ENCODE measurements at places on chromosomes 5 and 9.

DNA sequence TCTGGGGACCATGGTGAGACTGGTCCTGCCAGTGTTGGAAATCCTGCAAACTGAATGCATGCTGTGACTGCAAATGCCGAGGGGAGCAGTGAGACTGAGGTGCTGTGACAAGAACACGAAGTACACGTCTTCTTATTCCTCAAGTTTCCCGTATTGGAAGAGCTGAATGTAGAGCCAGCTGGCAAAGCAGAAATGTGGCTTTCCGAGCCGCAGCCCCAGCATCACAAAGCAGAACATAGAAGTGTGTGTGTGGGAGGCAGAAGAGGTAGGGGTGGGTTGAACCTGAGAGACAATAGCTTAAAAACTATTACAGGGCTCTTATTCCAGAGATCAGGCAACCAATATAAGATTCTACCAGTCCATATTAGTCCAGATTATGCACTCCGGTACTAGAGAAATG lies 98.8 kb downstream of the CARTPT start:
- no peak for DNase-seq

DNA sequence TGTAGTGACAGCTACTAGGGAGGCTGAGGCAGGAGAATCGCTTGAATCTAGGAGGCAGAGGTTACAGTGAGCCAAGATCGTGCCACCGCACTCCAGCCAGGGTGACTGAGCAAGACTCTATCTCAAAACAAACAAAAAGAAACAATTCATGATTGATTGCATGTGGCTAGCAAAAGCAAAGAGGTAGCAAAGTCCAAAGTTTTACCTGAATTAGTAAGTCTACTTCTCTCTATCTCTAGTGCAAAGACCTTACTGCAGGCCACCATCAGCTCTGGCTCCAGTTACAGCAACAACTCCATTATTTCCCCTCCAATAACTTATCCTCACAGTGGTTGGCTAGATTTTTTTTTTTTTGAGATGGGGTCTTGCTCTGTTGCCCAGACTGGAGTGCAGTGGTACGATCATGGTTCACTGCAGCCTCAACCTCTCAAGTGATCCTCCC lies 6.2 kb upstream of the SAR1B start:
- DNase-seq, result no peak

- no peak for DNase-seq
These were observed 244.4 kb downstream of the FSTL4 start for GRCh38 chr5:133367984-133368383.

- no peak for DNase-seq
These were observed 254.2 kb upstream of the TRPC7 start for GRCh38 chr5:136619556-136619955.

DNA sequence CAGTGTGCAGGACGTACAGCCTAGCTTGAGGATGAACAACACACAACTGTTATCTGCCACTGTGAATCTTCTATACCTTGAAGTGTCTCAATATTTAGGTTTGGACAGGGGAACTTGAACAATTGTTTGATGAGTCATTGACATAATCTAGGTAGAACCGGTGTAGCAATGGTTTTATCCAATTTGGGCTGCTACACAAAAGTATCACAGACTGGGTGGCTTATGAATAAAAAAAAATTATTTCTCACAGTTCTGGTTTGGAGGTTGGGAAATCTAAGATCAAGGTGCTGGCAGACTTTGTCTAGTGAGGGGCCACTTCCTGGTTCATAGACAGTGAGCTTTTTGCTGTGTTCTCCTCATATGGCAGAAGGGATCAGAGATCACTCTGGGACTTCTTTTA lies 359.7 kb downstream of the HCN1 start:
- DNase-seq, result no peak

DNA sequence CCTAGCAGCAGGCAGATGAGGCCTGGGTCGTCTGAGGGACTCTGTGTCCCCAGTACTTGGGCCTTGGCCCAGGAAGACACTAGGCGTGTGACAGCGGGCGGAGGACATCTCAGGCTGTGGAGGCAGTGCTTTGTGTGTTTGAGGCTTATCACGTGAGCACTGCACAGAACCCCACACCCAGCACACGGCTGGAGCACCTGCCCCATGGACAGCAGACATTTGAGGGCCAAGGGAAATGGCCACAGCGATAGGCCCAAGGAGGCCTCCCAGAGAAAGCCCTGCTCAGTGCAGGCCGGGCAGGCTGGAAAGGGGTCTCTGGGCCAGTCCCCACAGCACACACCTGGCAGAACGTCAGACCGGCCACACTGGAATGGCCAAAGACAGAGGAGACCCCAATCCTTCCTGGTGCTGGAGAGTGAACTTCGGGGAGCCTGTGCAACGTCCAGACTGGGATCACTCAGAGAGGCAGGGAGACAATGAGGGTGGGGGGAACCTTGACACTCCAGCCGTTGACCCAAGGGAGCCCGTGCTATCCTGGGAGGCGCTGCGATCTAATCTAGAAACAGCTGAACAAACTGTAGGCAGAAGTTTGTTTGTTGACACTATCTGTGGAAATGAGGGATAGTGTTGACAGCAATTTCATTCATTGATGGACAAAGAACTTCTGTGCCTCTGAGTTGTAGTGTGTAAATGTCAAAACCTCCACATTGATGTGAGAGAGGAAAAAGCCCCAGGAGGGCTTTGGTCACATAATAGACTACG lies 19.6 kb upstream of the FLT4 start:
- DNase-seq, result no peak

GRCh38 chr5:32951878-32952277 lies 240.8 kb downstream of the NPR3 start:
- no peak for DNase-seq

GRCh38 chr5:125205601-125206225 lies 459.3 kb upstream of the ZNF608 start:
- no peak for DNase-seq

GRCh38 chr5:36948041-36948440 lies 71.5 kb downstream of the NIPBL start:
- no peak for DNase-seq

DNA sequence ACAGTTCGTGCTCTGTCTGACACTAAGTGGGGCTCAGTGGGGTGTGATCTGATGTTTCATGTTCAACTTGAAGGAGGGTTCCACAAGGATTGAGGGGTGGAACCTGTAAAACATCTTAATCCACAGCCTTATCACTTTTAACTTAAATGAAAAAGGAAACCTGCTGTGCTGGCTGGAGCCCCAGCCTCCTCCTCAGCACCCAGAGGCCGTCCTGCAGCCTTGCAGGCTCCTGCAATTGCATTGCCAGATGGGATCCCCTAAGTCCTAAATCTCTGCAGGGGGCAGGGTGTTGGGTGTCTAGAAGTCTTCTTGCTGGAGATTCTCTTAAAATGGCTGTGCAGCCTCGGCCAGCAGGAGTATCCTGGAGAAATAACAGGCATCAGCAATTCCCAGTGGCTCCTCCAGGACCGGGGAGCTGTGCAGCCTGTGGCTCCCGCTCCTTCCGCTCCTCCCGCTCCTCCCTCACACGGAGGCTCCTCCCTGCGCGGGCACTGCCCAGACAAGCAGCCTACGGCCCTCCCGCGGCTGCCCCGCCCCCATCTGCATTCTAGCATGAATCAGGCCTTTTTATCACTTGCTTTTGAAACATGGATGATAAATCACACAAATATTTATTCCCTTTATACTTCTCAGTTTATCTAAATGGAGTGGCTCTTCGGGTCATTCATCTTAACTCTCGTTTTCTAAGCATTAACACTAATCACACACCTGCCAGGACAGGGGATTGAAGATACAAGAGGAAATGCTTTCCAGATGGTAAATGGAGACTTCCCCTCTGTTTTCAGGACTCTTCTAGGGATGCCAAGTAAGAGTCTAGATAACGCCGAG lies 131.0 kb downstream of the ADAMTS16 start:
- DNase-seq, result no peak

- DNase-seq, result no peak
These were observed 42.8 kb upstream of the TCF7 start for GRCh38 chr5:134071614-134072207.

DNA sequence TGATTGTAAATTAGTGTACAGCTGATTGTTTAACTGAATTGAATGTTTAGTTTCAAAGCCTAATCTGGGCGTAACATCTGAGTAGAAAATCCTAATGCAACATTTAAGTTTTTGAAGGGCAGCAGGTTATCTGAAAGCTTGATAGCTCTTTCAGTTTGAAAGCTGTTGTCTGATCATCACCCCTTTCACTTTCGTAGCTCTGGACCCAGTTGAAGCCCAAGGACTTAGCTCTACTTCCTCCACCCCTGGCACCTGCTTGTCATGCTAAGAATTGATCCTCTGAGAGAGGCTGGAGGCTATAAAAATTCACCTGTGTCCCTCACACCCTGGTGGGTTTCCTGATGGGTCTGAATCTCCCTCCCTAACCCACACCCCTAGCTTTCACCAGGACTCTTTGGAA lies 86.0 kb downstream of the ZFAND5 start:
- no peak for DNase-seq

DNA sequence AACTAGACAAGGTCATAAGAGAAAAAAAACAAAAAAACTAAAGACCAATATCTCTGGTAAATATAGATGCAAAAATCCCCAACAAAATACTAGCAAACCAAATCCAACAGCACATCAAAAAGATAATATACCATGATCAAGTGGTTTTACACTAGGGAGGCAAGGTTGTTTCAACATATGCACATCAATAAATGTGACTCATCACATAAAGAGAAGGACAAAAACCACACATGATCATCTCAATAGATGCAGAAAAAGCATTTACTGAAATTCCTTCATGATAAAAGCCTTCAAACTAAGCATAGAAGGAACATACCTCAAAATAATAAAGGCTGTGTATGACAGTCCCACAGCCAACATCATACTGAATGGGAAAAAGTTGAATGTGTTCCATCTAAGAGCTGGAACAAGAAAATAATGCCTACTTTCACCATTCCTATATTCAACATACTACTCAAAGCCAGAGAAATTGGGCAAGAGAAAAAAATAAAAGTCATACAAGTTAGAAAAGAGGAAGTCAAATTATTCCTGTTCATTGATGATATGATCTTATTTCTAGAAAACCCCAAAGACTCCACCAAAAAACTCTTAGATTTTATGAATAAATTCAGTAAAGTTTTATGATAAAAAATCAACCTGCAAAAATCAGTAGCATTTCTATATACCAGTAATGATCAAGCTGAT lies 72.2 kb upstream of the FAM169A start:
- no peak for DNase-seq

Data from LNCaP clone FGC (cell line).